SK-N-MC (cell line): ENCODE measurements at places on chromosomes 16 and 17.

GRCh38 chr16:75288596-75289120, 37.2 kb upstream of the BCAR1 start:
- DNase-seq: no peak

- DNase-seq: no peak
These were observed 197.3 kb downstream of the SOX9 start for GRCh38 chr17:72318131-72318530.

DNA sequence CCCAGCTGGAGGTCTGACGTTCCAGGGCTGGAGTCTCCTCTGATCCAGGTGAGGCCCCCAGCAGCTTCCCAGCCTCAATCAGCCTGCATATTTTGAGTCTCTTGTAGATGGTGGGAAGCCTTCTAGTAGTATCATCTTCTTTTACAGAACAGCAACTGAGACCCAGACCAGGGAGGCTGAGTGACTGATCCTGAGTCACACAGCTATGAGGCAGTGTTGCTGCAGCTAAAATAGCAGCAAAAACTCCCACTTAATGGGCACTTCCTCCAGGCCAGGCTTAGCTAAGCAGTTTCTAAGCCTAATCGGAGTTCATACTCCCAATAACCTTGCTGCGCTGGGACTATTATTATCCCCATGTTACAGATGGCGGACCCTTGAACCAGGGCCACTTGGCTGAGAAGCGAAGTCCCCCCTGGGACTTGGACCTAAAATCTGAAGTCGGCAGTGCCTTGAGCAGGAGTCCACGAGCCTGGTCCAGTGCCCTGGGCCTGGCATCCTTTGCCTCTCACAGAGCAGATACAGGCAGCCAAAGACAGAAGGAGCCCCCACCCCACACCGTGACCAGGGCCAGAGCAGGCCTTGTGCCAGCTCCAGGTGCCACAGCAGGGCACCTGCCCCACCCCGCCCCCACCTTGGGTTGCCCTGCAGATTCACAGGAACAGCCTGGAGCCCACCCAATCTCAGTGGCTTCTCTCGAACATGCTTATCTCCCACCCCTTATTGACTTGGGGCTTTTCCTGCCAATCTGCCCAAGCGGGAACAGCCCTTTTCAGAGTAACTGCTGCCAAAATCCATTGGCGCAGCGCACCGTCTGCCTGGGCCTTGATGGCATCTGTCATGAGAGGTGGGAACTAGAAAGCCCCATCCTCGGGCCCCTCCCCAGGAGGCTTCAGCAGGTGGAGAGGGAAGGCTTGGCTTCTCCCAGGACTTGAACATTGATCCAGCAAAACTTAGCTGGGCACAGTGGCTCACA, 65.1 kb downstream of the SOCS1 start:
- DNase-seq: no peak

GRCh38 chr17:66799849-66800537, 34.9 kb upstream of the CACNG5 start:
- DNase-seq: no peak

- DNase-seq: no peak
These were observed 59.4 kb downstream of the RTN4RL1 start for GRCh38 chr17:1965556-1966273.

DNA sequence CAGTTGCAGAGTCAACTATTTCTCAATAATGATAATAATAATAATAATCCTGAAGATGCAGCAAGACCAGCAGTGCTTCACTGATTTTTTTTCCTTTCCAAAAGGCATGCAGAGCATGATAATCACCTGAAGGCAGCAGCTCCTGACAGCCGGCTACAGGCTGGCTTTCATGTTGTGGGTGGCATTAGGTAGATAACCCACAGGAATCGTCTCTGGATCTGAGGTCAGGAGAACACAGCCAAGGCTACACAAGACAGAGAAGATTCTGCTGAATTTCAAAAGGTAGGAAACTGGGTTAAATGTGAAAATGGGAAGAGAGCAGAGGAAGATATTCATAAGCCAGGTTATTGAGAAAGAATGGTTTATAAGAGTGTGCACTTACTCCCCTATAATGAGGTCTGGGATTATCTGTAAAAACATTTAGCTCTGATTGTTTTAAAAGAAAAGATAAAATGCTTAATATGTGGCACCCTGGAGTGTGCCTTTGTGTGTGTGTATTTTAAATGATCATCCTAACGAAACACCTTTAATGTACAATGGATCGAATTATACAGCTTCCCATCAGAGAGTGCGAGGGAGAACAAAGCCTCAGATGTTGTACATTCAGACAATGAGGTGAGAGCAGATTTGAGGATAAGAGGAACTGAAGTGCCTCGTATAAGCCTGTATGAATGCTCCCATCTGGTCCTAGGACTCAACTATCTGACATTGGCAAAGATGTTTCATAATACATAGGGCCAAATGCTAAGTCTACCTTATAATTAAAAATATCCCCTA, 273.1 kb downstream of the PHKB start:
- DNase-seq: no peak

- DNase-seq: no peak
These were observed 9.2 kb upstream of the KANSL1 start for GRCh38 chr17:46202424-46202823.

- no peak for DNase-seq
These were observed 38.9 kb upstream of the HELZ start for GRCh38 chr17:67283731-67284516.

DNA sequence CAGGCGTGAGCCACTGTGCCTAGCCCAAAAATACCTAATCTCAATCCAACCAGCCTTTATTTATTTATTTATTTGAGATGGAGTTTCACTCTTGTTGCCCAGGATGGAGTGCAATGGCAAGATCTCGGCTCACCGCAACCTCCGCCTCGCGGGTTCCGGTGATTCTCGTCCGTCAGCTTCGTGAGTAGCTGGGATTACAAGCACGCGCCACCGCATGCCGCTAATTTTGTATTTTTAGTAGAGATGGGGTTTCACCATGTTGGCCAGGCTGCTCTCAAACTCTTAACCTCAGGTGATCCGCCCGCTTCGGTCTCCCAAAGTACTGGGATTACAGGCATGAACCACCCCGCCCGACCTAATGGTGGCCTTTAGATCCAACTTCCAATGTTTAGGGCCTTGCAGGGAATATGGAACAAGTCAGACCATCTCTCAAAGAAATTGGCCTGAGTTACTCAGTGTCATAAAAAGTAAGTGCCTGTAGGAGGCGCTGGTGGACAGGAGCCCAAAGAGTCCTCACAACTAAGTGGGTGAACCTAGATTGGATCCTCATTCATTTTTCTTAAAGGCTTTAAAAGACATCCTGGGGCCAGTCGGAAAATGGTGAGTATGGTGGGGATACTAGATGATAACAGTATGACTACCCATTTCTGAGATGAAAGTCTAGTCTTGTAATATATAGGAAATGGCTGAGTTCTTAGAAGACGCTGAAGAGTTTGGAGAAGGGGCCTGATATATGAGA, 4.6 kb downstream of the ZSCAN10 start:
- no peak for DNase-seq

DNA sequence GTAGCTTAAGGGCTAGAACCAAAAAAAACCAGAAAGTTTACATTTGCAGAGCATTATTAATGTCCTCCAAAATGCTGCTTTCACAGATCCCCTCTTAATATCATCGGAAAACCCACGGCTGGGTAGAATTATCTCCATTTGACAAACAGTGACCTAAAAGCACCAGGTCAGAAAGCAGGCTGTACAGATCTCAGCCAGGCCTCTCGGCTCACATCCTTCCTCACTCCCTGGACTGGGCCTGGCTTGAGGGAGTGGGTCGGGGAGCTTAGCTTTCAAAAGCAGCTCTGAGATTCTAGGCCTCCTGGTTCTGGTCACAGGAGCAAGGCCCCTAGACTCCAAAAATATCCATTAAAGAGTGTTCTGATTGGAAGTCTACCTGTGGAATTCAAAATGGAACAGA, 9.1 kb upstream of the SLC12A3 start:
- DNase-seq: no peak

DNA sequence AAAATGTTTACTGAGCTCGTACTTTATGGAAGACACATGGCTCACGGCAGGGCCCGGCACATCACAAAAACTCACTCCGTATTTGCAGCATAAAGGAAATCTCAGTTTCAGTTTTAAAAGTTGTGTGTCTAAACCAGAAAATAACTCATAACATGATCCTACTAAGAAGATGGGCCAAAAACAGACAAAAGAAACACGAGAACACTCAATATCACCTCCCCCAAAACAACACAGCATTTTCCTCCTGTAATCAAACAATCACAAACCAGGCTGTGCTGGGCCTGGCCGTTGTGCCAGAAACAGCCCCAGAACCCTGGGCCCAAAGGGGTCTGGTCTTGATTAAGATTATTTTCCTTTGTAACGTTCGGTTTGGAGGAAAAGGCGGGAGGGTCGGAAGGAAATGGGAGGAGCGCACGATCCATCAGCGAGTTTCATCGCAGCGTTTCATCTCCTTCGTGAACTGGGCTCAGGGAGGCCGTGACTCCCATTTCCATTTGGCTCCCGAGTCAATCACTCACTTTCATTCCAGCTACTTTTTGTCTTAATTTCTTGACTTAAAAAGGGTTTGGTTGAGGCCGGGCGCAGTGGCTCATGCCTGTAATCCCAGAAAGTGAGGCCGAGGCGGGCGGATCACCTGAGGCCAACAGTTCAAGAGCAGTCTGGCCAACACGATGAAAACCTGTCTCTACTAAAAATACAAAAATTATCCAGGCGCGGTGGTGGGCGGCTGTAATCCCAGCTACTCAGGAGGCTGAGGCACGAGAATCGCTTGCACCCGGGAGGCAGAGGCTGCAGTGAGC, 61.4 kb downstream of the NXN start:
- DNase-seq: no peak

DNA sequence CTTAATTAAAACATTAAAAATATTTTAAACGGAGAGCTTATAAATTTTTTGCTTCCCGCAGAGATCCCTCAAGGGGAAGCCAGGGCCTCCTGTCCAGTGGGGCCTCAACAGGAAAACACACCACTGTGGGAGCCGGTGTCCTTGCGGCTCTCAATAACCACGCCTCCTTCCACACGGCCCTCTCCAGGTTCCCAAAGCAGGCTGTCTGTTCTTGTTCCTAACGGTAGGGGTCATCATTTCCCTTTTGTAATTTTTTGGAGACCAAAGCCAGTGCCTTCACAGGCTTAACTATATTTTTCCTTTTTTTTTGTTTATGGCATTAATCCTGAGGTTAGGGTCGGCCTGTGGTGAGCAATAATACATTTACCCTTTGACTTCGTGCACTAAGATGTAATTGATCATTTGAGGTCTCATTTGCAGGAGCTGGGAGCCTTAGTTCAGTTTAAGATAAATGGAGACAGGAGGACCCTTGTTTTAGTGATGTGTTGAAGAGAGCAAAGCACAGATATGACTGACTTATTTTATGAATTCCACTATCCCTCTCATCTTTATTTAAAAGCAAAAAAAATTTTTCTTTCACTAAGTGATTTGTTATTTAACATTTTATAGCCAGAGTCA, 77.5 kb upstream of the N4BP1 start:
- DNase-seq: no peak

DNA sequence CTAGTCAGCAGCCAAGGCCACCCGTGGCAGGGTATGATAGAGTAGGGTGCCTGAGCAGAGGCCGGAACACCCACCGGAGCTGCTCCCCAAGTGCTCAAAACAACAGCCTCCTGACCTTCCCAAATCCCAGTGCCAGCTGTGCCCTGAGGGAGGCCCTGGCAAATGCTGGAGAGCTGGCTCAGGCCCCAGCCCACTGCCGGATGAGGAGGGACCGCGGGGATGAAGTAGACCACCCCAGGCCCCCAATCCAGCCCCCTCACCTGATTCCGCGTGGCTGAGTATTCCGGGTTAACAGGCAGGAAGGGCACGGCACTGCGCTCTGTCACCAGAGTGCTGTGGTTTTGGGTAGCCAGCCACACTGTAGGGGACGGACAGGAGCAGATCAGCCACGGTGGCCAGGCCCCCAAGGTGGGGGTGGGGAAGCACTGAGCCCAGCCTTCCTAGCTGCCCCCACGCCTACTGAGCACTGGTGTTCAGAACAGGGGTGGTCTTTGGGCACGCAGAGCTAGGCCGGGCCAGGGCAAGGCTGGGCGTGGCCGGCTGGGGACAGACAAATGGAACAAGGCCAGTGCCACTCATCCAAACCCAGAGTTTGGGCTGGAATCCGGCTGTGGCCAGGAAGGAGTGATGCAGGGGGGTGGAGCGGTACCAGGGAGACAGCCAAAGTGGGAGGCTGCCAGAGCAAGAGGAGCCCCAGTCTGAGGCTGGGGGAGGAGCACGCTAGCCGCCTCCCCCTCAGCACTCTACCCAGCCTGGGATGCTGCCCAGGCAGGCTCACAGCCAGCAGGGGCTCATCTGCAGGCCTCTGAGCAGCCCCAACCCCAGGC, 9.1 kb downstream of the TP53I13 start:
- no peak for DNase-seq

- no peak for DNase-seq
These were observed 66.3 kb upstream of the GSE1 start for GRCh38 chr16:85546585-85547447.

DNA sequence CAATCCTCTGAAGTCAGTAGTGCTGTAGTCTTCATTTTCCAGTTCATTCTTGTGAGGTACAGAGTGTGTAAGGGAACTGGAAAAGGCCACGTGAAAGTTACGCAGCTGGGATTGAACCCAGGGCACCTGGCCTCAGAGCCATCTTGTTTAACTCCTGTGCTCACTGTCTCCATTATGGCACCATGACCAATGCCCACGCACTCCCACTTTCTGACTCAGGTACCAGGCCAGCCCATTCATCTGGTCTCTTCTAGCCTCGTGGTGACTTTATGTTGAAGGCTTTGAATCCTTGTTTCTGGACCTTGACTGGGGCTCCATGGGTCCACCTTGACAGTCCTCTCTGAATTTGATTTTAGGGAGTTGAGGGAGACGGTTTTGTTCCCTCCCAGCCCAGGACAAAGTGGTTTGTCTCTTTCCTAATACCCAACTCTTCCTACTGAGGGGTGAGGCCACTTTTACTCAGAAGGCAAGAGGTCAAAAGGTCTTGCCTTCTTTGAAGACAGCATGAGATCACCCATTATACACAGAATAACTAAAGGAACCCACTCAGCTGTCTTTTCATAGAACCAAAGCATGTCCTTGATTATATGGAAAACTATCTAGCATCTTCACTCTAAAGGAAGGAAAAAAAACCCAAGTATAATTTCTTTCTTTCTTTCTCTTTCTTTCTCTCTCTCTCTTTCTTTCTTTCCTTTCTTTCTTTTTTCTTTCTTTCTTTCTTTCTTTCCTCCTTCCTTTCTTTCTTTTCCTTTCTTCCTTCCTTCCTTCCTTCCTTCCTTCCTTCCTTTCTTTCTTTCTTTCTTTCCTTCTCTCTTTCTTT, 50.0 kb downstream of the OTOA start:
- DNase-seq: no peak

GRCh38 chr16:89248196-89248982, 30.9 kb downstream of the ZNF778 start:
- DNase-seq: no peak
